ENCODE measurements at places on chromosomes 7 and 10. TPM values are rescaled to one million over a fixed set of nuclear protein-coding genes. Genes with fewer than 3 reads are reported as not detected.

DNA sequence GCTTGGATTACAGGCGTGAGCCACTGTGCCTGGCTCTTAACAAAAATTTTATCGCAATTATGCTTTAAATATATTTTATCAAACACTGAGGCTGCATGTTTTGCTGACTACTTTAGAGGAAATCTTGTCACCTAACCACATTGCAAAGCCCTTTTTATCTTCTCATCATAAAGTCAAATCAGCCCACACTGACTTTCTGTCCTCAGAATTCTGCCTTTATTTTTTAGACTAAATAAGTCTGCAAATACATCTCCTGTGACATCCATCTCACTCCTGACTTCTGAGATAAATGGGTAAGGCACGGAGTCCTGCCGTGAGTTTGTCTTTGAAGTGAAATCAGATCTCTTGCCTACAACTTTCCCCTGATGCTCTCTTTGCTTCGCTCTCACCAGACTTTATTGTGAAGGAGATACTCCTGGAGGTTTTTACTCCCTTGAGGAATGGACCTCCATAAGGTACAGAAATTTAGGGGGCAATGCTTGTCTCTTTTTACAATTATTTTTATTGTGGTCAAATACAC is 23.5 kb upstream of the UCMA start:
- DNase-seq: no peak

DNA sequence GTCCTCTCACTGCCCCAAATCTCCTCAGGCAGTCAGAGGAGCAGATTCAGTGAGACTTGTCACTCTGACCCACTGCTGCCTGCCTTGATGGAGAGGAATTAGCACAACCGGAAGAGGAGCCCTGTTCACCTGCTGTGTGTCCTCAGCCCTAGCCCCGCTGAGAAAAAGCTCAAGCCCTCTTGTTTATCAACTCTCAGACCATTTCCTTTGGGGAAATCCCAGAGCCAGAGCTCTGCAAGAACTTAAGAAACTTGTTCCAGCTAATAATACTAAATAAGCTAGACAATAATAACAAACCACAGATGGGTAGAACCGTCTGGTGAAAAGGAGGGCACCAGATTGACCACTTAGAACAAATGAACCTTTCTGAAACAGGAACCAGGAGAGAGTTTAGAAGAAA is 37.7 kb upstream of the ITGB1 start:
- no peak for DNase-seq

H2BK1 gene
- total RNA-seq: not detected

GRM8 gene
- 2.1 TPM for total RNA-seq

DNAJB9 gene
- total RNA-seq: 18.5 TPM

DNA sequence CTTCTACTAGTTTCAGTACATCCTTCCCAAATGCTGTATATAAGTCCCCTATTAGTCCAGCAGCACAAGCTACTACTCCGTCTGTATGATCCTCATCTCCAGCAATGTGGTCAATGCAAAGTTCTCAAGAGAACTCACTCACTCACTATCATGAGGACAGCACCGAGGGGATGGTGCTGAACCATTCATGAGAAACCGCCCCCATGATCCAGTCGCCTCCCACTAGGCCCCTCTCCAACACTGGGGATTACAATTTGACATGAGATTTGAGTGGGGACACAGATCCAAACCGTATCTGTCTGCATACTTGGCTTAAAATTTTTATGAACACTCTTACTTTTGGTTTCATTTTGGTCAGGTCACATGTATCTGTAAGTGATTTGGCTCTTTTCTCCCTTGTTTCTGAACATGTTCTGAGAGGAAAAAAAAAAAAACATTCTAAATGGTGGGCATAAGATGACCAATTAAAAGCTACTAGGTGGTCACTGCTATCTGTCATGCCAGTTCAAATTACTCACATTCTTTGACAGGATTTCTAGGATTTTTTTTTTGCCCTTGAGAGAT is 60.1 kb downstream of the ZNF783 start:
- no peak for DNase-seq

OR2A42 gene
- total RNA-seq: not detected

DNA sequence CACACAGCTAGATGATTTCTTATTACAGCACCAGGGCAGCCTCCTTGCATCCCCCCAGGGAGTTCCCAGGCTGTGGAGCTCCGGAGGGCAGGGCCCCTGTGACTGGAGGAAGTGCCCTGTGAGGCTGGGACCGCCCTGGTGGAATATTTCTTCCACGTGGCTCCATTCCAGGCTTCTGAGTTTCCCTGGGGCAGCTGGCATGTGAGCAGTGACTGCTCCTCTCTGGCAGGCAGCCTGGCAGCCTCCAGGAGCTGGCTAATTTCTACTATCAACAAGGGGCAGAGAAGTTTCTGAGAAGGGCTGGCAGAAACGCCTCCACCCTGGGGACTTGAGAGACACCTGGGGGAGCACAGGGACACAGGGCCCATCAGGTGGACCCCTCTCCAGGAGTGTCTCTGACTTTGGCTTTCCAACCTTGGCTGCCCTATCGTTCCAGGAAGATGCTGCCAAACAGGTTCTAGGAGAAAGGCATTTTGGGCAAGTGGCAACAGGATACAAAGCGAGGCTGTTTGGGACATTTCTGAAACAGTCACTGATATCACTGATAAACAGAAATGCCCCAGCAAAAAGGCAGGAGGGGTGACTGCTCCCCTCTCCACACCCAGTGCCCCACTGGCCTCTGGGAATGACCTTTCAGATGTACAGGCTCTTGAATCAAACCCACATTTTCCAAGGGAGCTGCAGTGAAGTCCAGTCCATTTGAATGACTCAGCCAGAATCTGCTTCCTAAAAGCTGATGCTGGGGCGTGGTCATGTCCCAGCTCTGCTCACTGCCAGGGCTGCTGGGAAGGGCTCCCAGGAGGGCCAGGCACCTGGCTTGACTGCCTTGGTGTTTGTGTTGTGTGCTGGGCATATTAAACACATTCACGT is 16.1 kb downstream of the MYOF start:
- DNase-seq: no peak

GRCh38 chr10:104612571-104613205 is 28.4 kb upstream of the SORCS3 start:
- no peak for DNase-seq

FFAR4 gene
- not detected for total RNA-seq

DNA sequence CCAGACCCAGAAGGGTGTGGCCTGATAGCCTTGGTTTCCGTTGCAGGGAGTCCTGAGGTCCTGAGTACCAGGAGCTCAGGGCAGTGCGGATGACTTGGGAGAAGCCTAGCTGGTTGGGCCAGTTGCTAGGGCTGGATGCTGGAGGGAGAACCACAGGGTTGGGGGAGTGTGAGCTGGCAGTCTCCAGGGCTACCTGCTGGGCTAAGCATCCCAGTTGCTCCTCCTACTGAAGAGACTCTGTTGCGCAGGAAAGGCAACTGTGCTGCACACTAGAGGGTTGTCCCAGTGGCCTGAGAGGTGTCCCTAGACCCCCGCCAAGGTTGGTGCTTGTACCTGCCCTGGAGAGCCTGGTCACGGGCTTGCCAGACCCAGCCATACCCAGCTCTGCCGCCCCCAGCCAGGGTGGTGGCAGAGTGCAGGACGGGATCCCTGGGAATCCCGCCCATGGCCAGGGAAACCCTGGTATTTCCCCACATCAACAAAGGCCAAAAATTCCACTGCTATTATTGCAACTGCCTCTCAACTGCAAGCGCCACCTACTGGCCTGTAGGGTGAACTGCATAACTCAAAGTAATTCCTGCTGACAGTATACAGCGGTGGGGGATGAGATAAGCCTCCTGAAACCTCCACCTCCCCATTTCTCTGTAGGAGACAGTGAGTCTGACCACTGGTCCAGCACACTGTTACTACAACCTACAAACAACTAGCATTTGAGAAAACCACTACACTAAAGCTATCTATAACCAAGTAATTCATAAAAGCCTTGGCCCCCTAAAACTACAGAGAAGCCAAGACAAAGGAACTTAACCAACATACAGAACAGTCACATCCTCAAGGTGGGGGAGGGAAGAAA is 67.6 kb upstream of the DDC start:
- peak; percentile 84 for DNase-seq

- no peak for DNase-seq
Observed at GRCh38 chr10:26335574-26336093, 102.5 kb upstream of the APBB1IP start.

ENKUR gene
- not detected for total RNA-seq

GRCh38 chr7:46319841-46320240 is 398.8 kb upstream of the IGFBP3 start:
- DNase-seq: no peak

DNA sequence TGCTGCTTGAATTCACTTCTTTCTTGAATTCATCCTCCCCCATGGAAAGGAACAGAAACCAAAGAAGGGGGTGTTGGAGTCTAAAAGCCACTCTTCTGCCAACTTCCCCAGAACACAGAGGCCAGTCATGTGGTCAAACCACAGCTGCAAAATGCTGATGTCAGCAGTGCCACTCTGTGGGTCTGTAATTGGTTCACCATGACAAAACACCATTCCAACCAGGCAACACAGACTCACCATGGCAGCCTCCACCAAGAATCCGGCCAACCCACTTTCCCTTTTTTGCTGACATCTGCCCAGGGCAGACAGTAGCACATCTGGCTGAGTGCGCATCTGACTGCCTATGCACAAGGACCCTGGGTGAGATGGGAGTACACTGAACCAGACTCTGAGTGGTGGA is 16.8 kb downstream of the OSBPL3 start:
- no peak for DNase-seq

DNA sequence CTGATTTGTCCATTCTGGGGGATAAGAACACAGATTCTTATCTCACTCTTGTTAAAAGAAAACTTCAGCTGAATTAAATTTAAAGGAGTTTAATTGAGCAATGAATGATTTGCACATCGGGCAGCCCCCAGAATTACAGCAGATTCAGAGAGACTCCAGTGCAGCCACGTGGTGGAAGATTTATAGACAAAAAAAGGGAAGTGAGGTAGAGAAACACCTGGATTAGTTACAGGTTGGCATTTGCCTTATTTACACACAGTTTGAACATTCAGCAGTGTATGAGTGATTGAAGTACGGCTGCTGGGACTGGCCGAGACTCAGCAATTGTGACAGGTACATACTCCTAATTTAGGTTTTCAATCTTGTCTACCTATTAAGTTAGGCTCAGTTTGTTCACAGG is 46.5 kb upstream of the FAM20C start:
- DNase-seq: no peak

DNA sequence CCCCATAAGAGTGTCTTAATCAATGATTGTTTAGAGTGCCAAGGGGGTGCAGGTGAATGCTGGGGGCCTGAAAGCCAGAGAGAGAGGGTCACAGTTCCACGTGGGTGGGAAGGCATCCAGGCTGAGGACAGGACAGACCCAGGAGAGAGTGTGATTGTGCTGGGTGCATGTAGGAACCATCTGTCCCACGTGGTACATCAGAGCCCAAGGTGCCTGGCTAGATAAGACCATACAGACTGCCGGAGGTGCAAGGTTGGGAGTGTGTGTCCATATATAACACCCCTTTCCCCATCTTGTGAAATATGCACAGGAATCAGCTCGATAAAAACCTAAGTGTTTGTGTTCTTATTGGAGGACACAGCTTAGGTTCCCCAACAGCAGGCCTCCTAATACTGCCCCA is 85.5 kb downstream of the WIPF3 start:
- no peak for DNase-seq

All from H7 (cell line).